Iris pigment epithelial cell (primary cell): ENCODE measurements at places on chromosomes 5 and 9.

DNA sequence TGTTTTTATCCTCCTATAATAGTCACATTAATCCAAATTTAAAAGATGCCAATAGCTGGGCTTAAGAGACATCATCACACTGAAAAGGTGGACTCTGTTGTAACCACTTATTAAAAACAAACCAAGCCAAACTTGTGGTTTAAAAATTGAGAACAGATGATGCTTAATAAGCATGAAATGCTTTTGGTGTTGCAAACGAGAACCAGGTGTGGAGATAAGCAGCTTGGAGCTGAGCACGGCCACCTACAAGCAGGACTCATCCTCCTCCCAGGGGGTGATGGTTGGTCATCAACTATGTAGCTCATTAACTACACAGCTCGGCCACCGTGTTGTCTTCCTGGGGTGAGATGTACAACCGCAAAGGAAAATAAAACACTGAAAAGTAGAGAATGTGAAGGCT lies 154.4 kb downstream of the NPR3 start:
- DNase-seq = peak; percentile 23

DNA sequence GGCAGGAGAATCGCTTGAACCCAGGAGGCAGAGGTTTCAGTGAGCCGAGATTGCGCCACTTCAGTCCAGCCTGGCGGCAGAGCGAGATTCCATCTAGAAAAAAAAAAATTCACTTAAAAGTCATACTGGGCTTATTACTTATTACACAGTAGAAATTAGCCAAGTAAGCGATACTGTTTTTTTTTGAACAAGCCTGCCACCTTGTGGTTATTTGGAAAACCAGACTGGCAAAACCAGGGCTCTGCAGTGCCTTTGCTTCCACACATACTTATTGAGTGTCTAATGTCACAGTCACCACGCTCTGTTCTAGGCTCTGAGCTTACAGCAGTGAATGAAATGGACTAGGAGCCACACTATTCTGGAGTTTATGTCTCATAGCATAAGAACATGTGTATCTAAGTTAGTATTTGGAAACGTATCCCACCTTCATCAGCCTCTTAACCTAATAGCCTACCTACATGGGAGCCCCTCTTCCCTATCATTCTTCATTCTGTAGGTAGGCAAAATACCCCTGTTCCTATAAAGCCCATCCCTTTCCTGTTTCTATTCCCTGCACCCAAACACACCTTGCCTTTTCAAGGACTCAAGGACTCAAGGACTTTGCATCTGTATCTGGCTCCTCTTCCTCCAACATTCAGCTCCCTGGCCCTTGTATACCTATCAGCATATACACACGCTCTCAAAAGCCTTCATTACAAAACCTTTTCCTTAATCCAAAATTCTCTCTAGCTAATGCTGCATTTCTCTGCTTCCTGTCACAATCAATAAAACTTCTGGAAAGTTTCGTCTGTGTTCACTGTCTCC lies 13.9 kb upstream of the BASP1 start:
- DNase-seq = peak; percentile 81

- no peak for DNase-seq
Measured at GRCh38 chr9:20783057-20784038, 99.3 kb downstream of the FOCAD start.

GRCh38 chr5:6183391-6184390 lies 194.7 kb downstream of the MED10 start:
- DNase-seq = no peak

- peak; percentile 36 for DNase-seq
Measured at GRCh38 chr5:65041296-65042158, 272.8 kb downstream of the CWC27 start.
